ENCODE measurements at places on chromosomes 4 and X.

DNA sequence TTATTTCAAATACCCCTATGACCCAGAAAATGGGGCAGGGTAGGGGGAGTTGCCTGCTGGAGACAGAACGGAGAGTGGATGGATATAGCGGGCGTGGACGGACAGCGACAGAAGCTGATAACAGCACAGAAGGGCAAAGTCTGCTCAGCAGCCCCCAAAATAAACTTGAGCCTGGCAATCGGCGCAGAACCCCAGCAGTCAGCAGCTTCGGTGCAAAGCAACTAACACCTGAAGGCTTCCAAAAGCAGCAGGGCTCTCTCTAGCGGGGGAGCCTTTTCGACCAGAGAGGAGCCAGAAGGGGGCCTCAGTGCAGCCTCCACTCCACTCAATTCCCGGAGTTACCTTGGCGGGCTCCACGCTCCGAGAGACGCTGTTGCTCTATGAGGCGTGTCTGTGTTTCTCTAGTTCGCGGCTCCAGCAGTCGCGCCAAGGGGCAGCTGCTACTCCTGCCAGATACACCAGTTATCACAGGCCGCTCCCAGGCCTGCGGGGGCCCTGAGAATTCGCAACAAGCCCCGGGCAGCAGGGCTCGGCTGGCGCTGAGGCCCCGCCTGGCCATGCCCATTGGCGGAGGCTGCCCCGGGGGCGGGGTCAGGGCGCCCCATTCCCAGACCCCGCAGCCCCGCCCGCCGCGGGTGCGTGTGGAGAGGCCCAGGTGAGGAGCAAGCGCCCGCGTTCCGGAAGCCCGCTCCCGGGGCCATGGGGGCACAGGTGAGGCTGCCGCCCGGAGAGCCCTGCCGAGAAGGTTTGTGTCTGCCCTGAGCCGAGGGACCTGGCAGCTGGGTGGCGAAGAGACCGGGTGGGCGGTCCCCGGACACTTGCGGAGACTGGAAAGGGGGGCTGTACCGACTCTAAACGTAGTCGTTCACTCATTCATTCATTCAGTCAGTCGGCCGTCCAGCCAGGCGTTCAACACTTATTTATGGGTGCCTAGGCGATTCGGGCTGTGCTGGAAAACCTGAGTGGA, at the start of the genes CNGA1 and NIPAL1:
Gene CNGA1, minus strand, starts transcription at position 541 of the 967 bp plus-strand sequence. CDS start 63,992 bp downstream, outside the sequence.
Gene NIPAL1, plus strand, starts transcription at position 632 of the 967 bp plus-strand sequence. Its CDS starts 68 bp downstream, at position 700.
- peak within 1 kb of the TSS; percentile 90 for H3K4me3 ChIP-seq
- peak; percentile 77 for DNase-seq
- H3K27me3 ChIP-seq = peaks cover 3% of the 10 kb centered on the region

DNA sequence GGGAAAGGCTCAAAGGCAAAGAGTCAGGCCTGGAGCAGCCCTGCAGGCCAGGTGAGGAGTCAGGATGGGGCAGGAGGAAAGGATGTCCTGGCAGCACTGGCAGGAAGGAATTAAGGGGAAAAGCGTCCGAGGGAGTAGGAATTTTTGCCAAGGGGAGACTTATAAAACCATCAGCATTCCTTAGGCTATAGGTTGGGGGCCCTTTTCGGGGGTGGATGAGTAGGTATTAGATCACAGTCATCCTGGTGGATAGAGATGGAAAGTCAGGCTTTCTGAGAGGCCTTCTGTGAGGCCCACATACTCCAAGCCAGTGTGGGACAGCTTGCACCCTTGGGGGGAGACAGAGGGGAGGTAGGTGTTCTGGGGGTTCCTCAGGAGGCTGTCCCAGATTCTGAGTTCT, 12.3 kb downstream of the STARD8 start:
- H3K27ac ChIP-seq = peak overlapping the region; percentile 36
- peaks cover 3% of the 10 kb centered on the region for H3K27me3 ChIP-seq

GRCh38 chrX:134999469-134999868, 8.7 kb downstream of the SMIM10 start:
- no peaks in the 10 kb centered on the region for H3K36me3 ChIP-seq
- no peak overlapping the region for H3K27ac ChIP-seq
- DNase-seq = no peak
- no peak overlapping the region for H3K4me3 ChIP-seq

DNA sequence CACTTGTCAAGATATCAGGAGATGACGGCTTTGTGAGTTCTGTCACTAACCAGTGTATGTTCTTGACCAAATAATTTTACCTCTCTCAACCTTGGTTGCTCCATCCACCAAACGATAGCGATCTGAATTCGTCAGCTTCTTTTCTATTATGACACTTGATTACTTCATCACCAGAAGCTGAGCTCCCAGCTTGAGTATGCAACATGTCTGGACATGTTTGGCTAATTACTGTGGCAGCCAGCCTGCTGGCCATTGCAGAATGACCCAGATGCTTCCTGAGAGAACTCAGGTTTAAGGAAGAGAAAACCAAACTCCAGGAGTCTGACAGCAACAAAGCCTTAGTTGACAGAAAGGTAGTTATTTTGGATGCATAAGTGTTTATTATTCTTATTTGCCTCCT, 46.4 kb upstream of the PARM1 start:
- no peaks in the 10 kb centered on the region for H3K27me3 ChIP-seq
- H3K27ac ChIP-seq = no peak overlapping the region
- peaks cover 3% of the 10 kb centered on the region for H3K4me1 ChIP-seq
- no peak overlapping the region for H3K4me3 ChIP-seq
- no peaks in the 10 kb centered on the region for H3K36me3 ChIP-seq

DNA sequence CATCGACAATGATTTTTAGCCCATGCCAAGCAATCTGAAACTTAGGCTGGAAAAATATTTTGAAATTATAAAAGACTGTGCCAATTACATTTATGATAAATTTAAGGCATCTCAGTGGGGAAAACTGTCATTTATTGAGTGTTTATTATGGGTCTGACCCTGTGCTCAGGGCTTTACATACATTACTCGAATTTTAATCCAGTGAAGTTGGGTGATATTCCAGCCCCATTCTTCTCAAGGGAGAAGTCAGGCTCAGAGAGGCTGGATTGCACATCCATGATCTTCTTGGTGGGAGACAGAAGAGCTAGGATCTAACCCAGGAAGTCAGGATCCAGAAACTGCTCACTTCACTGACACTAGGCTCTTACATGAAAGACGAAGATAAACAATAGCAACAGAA, 260.8 kb downstream of the QDPR start:
- H3K27me3 ChIP-seq = no peaks in the 10 kb centered on the region
- H3K27ac ChIP-seq = no peak overlapping the region
- H3K4me3 ChIP-seq = no peak overlapping the region
- H3K4me1 ChIP-seq = peaks cover 16% of the 10 kb centered on the region

DNA sequence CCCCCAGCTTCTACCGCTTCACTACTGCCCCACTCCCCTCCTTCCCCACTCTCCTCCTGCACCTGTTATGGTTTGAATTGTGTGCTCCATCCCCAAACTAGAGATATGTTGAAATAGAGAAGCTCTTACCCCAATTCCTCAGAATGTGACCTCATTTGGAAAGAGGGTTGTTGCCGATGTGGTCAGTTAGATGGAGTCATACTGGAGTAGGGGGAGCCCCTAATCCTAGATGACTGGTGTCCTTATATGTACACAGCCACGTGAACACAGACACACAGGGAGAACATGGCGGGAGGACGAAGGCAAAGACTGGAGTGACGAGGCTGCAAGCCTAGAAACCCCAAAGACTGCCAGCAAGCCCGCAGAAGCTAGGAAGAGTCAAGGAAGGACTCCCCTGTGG, 84.3 kb downstream of the FHDC1 start:
- H3K4me1 ChIP-seq = no peaks in the 10 kb centered on the region
- DNase-seq = no peak
- H3K27me3 ChIP-seq = peaks cover 1% of the 10 kb centered on the region
- no peak overlapping the region for H3K27ac ChIP-seq

DNA sequence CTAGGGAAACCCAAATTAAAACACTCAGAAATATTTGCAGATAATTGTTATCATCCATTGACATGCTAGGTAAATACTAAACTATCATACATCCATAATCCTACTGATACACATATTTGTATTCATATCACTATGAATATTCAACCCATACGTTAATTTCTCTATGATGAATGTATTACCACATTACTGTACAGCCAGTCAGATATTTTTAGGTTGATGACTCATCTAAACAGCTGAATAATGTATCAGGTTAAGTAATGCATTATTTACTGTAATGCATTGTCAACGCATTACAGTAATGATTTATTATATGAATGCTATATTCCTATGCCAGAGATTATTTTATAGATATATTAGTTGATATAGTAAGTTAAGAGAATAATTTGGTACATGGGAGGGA, 37.1 kb downstream of the VEGFC start:
- H3K4me3 ChIP-seq = no peak overlapping the region
- H3K27me3 ChIP-seq = no peaks in the 10 kb centered on the region
- no peaks in the 10 kb centered on the region for H3K4me1 ChIP-seq
- no peak overlapping the region for H3K27ac ChIP-seq
- H3K36me3 ChIP-seq = no peaks in the 10 kb centered on the region

DNA sequence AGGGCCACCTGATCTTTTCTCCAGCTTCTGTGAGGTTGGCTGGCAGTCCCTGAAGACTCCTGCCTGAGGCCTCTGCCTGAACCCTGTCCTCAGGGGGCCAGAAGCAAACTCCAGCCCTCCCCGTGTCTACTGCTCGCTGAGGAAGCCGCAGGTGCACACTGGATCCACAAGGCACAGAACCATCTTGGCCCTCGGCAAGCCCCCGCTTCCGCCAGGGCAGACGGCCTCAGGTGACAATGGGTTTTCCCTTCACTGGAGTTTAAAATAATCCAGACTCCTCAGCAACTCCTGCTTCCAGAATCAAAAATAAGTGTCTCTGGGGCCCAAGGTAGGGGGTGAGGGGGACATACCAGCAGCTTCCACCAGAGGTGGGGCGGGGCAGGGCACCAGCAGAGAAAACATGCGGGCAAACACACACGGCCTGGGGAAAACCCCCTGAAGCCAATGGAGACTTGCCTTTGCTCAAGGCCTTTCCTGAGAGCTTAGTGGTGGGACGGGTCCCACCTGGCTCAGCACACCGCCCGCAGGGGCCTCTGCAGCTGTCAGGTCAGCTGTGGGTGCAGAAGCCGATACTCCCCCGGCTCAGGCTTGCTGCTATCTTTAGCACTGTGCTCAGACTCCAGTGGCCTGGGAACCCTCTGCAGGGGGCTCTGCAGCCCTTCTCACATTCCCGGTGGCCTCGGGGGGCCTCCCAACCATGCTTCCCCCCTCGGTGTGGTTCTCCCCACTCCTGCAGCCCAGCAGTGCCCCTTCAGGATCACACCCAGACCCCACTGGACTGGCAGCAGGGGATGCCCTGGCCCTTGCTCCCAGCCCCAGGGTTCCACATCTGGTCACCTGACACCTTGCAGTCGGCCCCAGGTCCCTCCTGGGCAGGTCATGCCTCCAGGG, 1.9 kb downstream of the MYL5 start:
- peaks cover 7% of the 10 kb centered on the region for H3K4me1 ChIP-seq
- H3K27me3 ChIP-seq = peaks cover 20% of the 10 kb centered on the region
- peak; percentile 3 for DNase-seq
- peak overlapping the region; percentile 37 for H3K4me3 ChIP-seq
- H3K36me3 ChIP-seq = peaks cover 6% of the 10 kb centered on the region

All from endothelial cell (in vitro differentiated cells).